ENCODE measurements at places on chromosomes 7 and 10.

- no peak for DNase-seq
Measured at GRCh38 chr7:40850017-40850416, 715.2 kb downstream of the SUGCT start.

DNA sequence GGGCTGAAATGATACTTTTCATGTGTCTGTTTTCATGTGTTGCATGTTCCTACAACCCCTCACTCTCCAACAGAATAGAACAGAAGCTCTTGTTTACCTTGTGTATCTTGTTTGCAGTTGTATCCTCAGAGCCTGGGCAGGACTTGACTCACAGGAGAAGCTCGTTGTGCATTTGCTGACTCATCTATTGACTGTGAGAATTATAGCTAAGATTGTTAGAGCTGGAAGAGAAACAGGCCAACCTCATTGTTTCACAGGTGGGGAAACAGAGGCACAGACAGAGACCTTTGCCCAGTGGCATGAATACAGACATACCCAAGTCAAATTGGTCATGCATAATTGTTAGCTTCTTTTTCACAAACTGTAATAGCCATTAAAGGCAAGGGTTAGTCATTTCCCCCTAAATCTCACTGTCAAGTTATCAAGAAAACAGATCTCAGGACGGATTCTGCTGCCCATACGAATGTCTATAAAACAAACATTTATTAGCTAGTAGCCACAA, 4.6 kb upstream of the TSPAN15 start:
- no peak for DNase-seq

- DNase-seq: no peak
Measured at GRCh38 chr7:108030516-108030915, 27.6 kb upstream of the LAMB1 start.

DNA sequence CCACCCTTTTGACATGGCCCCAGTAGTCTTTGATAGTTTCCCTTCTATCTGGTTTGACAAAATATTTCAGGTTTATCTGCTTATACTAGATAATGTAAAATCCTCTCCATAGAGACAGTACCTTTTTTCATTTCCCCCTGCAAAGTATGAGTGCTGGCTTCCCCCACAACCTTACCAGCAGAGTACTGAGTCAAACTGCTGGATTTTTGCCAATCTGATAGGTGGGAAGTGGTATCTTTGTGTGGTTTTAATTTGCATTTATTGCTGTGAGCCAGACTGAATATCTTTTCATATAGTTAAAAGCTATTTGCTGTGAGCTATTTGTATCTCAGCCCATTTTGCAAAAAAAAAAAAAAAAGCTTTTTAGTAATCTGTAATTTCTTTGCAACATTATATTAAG, 32.1 kb upstream of the HECTD2 start:
- DNase-seq: no peak

DNA sequence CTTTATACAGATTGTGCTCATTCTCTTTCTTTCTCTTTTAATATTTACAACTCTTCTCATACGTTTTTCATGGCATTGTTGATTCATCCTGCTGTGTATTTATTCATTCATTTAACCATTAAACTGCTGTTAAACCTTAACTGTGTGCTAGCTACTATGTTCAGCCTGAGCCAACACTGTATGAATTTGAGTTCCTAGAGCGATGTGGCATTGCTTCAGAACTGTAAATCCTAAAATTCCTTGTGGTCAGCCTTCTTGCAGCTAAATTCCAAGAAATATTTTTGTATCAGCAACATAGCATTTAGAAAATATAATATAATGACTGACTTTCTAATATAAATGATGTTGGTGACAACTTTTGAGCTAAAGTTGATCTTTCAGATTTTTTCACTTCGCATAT, 184.7 kb upstream of the FZD1 start:
- DNase-seq: no peak

- no peak for DNase-seq
Measured at GRCh38 chr7:128933180-128933891, 4.4 kb upstream of the IRF5 start.

GRCh38 chr7:47479821-47480575, 101.9 kb downstream of the TNS3 start:
- no peak for DNase-seq

GRCh38 chr10:93799155-93799708, 41.5 kb downstream of the LGI1 start:
- no peak for DNase-seq

- no peak for DNase-seq
Measured at GRCh38 chr7:48424731-48425130, 253.5 kb downstream of the ABCA13 start.

DNA sequence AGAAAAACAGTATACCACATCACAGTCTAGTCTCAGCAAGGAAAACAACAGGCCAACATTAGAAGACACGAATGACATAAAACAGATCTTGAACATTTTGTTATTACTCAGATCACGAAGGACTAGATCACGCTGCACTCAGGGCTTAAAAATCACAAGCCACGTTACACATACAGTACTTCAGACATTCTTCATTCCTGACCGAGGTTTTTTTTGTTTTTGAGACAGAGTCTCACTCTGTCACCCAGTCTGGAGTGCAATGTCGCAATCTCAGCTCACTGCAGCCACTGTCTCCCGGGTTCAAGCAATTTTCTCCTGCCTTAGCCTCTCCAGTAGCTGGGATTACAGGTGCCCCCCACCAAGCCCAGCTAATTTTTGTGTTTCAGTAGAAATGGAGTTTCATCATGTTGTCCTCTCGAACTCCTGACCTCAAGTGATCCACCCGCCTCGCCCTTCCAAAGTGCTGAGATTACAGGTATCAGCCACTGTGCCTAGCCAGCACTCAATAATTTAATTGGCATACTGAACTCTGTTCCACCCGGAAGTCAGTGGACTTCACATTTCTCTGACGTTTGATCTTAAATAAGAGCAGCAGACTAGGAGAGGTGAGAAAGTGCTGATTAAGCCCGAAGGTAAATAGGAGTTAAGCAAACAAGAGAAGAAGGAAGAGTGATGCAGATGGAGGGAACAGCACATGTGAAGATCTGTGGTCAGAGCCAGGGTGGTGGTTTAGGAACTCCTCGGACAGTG, 3.5 kb downstream of the AIMP2 start:
- DNase-seq: no peak

GRCh38 chr10:1272079-1272776, 216.0 kb downstream of the WDR37 start:
- no peak for DNase-seq

- DNase-seq: no peak
Measured at GRCh38 chr7:140546947-140547346, 67.6 kb upstream of the MKRN1 start.

- DNase-seq: no peak
Measured at GRCh38 chr7:99120916-99121315, 23.0 kb downstream of the SMURF1 start.

GRCh38 chr7:1431634-1432380, 27.5 kb downstream of the MICALL2 start:
- DNase-seq: no peak

- no peak for DNase-seq
Measured at GRCh38 chr7:141073173-141073640, 657 bp upstream of the TMEM178B start.

GRCh38 chr10:42419789-42420188, 218.6 kb downstream of the ZNF33B start:
- no peak for DNase-seq

- DNase-seq: no peak
Measured at GRCh38 chr7:33410266-33410665, 280.9 kb downstream of the BBS9 start.

DNA sequence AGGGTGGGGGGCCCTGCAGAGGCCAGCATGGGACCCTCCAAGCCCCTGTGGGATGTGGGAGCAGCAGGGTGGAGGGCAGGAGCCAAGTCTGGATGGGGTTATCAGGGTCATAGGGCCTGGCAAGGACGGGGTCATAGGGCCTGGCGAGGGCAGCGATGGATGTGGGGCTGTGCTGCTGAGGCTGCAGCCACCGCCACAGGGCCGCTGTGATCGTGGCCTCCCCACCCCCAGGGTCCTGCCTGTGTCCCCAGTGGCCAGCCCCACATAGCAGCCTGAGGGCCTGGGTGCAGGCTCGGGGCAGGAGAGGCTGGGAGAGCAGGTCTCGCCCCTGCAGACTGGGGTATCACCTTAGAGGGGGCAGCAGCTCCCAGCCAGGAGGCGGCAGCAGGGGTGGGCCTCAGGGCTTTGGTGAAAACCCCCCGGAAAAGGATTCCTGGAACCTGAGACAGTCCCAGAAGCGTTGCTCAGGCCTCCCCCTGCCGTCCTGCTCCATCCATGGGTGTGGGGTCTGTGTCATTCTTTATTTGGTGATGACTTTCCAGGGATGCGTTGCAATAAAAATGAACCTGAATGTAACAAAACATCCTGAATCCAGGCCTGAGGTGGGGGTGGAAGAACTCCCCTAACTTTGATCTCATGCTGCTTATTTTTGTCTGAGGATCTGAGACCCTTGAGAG, 107.3 kb upstream of the SHH start:
- no peak for DNase-seq

- DNase-seq: no peak
Measured at GRCh38 chr7:127474457-127474856, 81.9 kb upstream of the ZNF800 start.

DNA sequence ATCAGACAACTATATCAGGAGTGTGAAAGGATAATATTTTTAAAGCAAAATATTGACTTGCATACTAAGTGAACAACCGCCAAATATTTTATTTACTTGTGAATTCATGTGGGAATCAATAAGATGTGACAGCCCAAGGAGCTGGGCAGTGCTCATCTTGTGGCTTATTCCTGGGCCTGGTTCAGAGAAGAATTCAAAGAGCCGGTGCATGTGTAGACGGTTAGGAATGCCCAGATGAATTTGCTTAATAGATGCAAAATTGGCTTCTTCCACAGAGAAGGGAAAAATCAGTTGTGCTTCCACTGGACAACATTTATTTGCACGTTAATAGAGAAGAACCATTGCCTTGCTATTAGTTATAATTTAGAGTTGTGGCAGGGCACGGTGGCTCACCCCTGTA, 4.4 kb downstream of the MYL7 start:
- DNase-seq: no peak

DNA sequence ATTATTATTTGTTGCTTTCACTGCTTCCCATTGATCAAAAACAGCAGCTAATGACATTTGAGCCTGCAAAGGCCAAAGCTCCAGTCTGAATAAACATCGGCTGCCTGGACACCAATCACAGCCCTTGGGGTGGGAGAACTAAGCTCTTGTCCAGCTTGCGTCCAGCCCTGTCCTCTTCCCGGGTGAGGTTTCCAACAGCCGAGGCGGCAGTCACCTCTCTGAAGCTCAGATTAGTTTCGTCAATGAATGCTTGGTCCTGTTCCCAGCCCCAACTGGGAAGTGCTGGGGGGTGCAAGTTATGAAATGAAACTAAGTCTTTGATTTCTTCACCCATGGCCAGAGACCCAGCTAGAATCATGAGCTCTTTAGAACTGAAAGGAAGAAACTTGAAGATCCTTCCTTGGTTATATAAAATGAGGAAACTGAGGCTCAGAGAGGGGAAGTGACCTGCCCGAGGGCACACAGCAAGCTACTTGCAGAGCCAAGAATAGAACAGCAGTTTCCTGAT, 114.0 kb upstream of the TCF7L2 start:
- DNase-seq: no peak

DNA sequence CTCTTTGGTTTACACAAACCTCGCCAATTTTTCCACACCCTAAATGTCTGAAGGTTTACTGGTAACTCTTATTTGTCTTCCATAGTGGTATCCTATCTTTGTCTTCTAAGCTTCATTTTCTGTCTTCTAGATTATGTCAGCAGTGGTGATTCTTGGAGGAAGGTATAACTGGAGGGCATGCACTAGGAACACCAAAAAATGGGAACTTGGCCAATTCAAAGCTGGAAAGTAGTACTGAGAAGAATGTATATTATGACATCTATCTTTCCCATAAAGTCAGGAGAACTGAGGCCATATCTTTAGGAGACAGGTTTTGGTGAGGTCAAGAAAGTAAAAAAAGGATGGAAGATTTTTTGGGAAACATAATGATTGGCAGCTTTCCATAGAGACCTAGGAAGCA, 113.3 kb downstream of the CPEB3 start:
- DNase-seq: no peak

- no peak for DNase-seq
Measured at GRCh38 chr10:109215291-109216075, 707.8 kb downstream of the XPNPEP1 start.

- DNase-seq: no peak
Measured at GRCh38 chr7:2819161-2819953, 24.8 kb downstream of the GNA12 start.

DNA sequence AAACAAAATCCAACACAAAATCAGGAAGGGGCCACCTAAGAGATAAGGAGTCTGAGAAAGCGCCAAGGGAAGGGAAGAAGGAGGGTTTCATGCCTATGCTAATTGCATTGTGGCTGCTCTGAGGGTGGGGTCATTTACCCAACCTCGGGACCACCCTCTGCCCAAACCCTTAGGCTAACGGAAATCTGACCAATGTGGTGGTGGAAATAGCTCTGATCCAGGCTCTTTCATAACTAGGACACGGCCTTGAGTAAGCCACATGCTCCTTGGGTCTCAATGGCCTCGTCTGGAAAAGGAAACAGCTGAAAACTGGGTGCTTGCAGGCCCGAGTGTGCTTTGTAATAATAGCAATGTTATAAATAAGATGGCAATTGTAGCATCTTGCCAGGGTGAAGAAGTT, 14.9 kb upstream of the SRGN start:
- DNase-seq: no peak

DNA sequence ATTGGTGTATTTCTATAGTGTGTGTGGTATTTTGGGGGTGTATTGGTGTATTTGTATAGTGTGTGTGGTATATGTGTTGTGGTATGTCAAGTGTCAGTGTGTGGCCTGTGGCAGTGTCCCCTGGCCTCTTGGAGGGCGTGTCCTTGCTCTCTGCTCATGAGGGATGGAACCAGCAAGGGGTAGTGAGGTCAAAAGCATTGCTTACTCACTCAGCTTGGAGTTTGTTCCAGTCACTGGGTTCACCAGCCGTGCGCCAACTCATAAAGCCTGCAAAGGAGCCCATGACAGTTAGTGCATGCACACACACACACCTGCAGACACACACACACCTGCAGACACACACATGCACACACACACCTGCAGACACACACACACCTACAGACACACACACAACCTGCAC, 4.3 kb upstream of the TRPV6 start:
- DNase-seq: no peak

DNA sequence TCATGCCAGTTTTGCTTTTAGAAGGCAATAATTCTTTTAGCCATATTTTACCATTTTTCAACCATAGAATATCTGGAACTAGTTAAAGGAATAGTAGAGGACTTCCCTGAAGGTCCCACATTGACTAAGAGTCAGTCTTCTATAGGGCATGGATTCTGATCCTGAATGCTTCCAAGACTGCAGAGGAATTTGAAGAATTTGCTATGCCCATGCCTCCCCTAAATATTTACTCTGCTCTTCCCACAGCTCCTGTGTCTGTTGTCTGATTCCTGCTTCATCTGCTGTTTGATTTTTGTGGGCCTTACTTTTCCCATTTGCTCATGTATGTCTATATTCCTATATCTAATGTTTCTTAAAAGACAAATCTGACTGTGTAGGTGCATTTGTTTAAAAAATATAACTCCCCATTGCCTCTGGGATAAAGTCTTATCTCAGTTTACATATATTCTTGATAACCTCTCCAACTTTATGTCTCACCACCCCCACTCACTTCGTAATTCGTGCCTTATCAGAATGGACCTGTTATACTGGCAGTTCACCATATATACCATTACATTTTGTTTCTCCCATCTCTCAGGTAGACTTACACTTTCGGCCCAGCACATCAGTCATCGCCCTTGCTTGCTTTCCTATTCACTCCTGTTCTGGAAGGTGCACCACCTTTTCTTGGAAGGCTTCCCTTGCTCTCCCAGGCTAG, 33.9 kb downstream of the LRRC4 start:
- no peak for DNase-seq

- no peak for DNase-seq
Measured at GRCh38 chr7:98618786-98619185, 1.7 kb downstream of the NPTX2 start.
